Uterus (tissue), 4 donors: ENCODE measurements at places on chromosomes 12 and 14.

DNA sequence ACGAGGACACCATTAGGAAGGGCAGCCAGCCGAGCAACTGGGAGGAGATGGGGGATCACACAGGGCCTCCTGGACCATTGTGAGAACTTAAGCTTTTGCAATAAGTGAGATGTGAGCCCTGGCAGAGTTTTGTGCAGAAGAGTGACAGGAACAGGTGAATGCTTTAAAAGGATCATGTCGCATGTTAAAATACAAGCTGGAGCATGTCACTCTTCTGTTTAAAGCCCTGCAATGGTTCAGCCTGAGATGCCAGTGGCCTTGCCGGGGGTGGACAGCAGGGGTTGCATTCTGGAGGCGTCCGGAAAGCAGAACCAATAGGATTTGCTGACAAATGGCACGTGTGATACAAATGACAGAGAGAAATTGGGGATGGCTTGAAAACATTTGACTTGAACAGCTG lies 137.5 kb upstream of the RFLNA start:
- DNase-seq = no peak

GRCh38 chr12:113090740-113091139 lies 34.2 kb downstream of the DTX1 start:
- no peak for DNase-seq

- DNase-seq = no peak
Observed at GRCh38 chr12:94948232-94948810, 55.2 kb downstream of the NDUFA12 start.

- DNase-seq = no peak
Observed at GRCh38 chr14:86279405-86279804, 749.5 kb downstream of the FLRT2 start.
